ENCODE measurements at places on chromosomes 11 and 22.
A peak's percentile ranks its signal among the peaks of the same experiment; 100 is the strongest.

GRCh38 chr11:117807482-117808327, 10.7 kb upstream of the DSCAML1 start:
- DNase-seq: peak; percentile 59

DNA sequence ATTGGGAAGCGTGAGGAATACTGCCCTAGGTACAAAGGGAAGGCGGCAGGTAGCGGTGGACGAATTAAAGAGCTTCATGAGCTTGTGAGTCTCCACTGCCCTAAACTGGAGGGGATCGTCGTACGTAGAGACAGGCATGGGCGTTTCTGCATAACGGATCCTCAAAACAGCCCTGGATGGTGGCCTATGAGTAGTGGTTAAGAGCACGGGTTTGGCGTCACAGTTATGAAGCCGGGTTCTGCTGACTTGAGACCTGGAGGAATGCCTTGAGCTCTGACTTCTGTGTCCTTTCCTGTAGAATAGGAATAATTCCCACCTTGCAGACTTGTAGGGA, 335 bp downstream of the TMEM138 start:
- peak; percentile 43 for DNase-seq

DNA sequence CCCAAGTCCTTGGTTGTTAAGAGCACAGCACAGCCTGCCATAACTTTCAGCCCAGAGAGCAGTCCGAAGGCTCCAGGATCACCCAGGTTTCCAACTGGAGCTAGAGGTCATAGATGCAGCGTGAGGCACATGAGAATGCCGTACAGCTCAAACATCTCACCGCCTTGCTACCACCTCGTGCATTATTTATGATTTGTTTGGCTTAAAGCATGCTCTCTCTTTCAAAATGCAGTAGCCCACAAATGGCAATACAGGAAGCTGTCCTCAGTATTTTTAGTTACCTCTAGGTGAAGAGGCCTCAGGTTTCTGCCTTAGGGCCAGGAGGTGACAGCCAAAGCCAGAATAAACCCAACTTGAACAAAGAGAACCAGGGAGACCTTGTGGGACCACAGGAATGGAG, 14.4 kb downstream of the SCN3B start:
- no peak for DNase-seq

DNA sequence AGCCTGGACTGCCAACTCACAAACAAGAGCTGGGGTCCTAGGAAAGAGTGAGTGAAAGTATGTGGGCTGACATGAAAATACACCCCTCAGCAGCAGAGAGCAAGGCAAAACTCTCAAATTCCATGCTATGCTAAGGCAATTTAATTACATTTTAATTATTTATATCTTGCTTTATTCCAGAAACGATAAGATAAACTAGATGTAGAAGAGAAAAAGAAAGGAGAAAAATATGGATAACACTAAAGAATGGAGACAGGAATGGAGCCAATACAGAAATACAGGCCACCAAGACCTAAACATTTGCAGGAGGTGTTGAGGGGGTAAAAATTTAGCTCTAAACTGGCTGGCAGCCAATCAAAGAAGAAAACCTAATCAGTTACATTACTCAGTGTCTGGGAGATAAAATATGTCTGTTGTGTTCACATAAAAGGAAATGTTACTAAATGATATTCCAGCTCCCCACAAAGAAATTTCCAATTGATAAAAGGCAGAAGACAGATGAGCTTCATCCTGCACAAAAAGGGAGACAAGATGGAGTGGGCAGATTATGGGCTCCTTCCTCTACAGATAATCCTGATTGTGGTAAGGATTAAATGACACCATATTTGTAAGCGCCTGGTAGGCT, 223.5 kb upstream of the BLID start:
- DNase-seq: no peak

GRCh38 chr11:99015634-99016454, 4.9 kb upstream of the CNTN5 start:
- DNase-seq: peak; percentile 33

GRCh38 chr11:111456859-111457730, 55.1 kb downstream of the BTG4 start:
- no peak for DNase-seq

- peak; percentile 11 for DNase-seq
Measured at GRCh38 chr11:37500425-37500824, 902.4 kb upstream of the RAG2 start.

GRCh38 chr11:112765337-112765736, 195.9 kb upstream of the NCAM1 start:
- DNase-seq: no peak

GRCh38 chr11:64331569-64332371, 8.2 kb upstream of the CCDC88B start:
- peak; percentile 92 for DNase-seq

GRCh38 chr11:98056945-98057344, 963.8 kb upstream of the CNTN5 start:
- DNase-seq: no peak

DNA sequence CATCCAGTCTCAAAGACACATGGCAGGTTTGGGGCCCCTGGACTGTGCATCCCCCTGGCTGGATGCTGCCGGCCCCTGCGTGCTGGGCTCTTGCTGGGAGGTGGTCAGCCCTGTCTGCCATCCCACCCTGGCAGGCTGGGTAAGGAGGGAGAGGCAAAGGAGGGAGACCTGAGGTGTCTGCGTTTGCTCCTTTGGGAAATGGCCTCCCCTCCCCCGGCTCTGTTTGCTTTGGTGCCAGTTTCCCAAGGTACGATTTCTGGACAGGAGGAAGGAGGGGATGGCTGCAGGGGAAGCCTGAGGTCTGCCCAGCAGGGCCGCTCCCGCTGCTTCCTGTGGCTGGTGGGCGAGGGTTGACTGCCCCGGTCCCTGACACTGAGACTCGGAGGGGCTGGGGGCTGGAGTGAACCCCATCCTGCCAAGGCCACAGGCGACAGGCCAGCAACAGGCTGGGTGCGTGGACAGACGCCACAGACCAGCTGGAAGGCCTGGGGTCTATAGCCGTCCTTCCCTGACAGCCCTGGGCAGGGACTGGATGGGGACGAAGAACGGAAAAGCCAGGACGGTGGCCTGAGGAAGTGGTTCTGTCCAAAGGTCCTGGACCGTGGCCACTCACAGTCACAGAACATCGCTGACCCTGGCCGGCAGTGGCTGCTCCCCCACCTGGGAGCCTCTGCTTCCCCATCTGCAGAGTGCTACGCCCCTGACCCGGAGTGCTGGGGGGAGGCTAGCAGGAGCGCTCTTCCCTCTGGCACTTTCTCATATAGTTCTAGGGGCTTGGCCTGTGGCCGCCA, 38.0 kb downstream of the OSBPL5 start:
- DNase-seq: no peak

DNA sequence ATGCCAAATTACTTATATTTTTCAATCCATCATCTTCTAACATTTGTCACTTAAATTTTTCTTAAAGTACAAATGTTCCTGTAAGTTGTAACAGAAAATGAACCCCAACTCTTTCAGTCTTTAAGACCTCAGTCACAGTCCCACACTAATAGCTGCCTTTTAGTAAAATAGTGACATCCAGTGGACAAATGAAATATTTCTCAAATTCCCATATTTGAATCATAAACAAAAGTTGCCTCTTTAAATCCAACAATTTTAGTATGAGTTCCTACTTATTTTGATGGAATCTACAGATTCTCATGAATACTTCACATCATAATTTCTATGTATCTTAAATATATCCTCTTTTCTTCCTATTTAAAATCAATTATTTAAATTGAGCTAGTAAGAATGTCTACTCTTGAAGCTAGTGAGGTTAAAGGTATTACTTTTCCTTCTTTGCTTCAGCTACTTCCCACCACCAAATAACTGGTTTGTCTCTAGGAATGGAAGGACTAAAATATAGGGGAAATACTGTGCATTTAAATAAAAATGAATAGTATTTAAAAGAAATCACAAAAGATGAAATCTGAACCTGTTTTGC, 9.2 kb downstream of the LIN7C start:
- DNase-seq: no peak

DNA sequence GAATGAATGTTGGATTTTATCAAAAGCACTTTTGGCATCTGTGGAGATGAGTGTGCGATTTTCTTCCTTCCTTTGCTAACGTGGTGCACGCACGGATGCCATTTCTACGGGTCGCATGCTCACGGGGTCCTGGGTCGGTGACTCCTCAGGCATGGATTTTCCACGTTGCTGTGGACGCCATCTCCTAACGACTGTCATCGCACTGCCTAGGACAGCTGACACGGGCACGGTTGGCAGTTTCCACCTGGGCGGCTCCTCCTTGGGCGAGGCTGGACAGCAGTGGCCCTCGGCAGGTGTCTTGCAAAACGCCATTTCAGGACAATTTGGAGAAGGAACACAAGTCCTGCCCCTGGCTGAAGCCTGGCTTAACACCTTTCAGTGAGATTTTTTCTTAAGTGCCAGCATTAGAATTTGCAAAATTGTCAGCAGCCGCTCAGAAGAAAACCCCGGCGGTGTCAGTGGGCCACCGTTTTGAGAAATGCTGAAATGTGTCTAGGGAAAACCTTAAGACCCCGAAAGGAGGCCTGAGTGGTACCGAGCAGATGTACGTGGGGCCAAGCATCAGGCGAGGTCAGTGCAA, 34.7 kb upstream of the TOLLIP start:
- DNase-seq: no peak

- DNase-seq: no peak
Measured at GRCh38 chr11:7546324-7546791, 32.6 kb downstream of the PPFIBP2 start.

- DNase-seq: no peak
Measured at GRCh38 chr22:46969491-46969890, 207.0 kb downstream of the TBC1D22A start.

DNA sequence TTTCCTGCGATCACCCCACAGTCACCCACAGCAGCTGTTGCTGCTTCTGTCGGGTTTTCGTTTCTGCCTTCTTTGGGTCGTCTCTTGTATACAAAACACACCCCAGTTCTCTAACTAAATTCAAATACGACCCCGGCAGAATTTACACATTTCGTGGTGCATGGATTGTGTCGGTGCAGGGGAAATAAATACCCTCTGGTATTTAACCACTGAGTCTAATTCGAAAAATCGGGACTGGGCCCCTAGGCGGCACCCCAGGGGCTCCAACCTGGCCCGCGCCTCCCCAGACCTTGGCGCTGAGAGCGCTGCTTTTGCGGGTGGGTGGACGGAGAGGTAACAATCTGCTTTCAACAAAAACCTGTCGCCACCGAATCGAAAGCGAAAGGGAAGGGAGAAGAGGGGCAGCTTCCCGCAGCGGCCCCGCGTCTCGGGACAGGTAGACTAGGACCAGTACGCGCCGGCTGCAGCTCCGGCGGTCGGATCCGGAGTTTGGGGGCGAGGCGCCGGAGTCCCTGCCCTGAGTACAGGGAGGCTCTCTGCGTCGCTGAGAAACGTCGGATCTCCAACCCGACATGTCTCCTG, 4.4 kb downstream of the ALX4 start:
- DNase-seq: peak; percentile 64

DNA sequence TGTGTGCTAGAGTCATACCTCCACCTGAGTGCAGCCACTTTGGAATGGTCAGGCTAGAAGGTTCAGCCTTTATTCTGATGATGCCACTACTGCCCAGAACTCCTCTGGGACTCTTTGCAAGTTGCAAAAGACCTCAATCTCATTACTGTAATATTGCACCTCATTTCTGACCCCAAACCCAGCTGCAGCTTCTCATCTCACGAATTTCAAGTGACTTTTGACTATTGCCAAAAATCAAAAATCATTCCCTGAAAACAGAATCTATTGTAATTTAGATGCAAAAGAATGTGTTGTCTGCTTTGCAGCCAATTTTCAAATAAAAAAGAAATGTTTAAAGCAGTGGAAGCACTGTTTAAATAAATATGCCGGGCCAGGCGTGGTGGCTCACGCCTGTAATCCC, 25.2 kb downstream of the GVQW3 start:
- DNase-seq: no peak

DNA sequence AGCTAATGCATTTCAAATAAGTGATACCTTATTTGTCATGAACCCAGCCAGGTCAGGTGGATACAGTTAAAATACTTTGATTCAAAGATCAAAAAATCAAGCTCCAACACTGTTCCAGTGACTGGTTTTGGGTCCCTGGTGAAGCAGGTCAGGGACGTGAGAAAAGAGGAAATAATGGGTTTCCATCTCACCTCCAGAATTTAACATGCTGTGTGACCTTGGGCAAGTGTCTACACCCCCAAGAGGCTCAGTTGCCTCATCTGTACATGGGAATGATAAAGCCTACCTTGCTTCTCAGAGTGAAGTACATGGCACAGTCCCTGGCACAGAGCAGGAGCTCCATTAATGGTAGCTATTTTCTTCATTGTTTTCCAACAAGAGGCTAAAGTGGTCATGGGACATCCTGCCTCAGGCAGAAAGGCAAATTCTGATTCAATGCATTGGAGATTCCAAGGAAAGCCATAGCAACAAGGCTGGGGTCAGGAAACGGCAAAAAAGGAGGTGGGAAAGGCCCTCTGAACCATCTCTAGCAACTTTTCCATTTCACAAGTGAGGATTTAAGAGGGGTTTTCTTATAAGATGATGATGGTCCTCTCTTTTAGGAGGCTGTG, 108.5 kb downstream of the CSNK2A3 start:
- no peak for DNase-seq

DNA sequence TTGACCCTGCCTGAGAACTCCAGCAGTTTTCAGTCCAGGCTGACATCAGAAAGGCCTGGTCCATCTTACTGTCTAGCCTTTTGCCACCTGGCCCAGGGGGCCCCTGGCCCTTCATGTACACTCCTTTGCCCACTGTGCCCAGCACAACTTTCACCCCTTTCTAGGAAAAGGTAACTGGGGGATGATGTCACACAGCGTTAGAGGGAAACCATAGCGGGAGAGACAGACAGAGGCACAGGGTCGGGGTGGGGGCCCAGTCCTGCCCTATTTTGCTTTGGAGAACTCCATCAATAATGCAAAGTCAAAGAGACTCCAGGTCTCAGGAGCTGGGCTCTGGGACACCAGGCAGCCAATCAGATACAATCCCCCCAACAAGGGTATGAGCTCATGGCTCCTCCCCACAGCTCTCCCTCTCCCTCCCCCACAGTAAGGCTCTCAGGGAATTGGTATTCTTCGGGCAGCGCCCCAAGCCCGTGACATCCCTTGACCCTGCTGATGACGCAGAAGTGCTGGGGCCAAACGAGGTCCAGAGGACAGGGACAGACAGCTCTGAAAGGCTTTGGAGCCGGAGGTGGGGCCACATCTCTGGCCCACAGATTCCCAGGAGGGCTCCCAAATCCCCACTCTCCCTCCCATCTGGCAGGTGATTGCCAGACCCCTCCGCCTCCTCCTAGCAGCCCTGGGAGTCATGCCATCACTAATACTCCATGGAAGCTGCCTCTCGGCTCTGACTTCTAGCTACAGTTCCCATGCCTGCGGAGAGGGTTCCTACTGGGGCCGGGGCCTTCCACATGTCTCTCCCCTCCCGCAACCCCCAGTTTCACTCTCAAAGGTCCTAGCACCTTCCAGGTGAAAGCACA, 5.9 kb downstream of the USP2 start:
- DNase-seq: no peak

- no peak for DNase-seq
Measured at GRCh38 chr22:50517495-50518260, 7.7 kb downstream of the SCO2 start.
